ENCODE measurements at places on chromosomes 3 and 15.

DNA sequence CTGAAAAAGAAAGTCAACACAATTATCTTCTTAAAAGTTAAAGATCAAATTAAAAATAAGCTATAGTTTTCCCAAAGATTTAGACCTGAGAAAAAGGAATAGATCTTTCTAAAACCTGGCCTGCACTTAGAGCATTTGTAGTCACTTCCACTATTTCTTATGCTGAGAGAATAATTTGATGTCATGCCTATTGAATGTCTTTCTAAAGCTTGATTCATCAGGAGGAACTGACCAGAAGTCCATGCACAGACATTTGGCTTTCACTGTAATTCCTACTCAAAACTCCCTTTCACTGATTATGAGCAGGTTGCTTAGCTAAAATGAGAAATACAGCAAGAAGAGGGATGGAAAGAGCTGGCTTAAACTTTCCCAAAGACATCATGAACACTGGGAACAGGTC, 4.3 kb downstream of the GREM1 start:
- DNase-seq: no peak

DNA sequence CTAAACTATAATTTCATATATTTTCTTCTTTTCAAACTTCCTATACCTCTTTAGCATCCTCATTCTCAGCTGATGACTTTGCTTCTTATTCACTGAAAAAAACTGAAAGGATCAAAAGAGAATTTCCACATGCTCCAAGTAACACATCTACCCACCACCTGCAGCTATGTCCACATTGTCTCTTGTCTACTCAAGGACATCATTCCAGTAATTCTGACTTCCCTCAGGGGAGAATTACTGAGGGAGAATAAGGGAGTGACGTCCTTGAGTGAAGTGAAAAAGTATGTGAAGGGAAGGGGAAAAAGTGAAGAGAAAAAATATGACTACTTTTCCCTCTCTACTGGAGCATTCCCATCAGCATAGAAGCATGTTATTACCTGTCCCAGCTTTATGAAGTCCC, 32.6 kb downstream of the ETFA start:
- DNase-seq: no peak

DNA sequence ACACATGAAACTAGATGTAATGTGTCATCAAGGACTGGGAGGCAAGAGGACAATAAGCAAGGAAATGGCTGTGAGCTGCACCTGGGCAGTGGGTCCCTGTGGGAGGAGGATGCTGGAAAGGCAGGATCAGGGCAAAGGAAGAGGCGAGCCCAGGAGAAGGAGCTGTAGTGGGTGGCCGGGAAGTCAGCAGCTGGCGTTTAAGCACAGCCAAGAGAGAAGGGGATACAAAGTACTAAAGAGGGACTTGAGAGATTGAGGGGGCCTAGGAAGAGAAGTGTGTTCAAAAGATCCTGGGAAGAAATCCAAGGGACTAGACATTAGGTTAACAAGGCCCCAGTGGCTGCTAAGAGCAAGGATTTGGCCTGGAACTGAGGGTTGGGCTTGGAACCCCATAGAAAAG, 188.5 kb upstream of the SLC24A5 start:
- DNase-seq: no peak

DNA sequence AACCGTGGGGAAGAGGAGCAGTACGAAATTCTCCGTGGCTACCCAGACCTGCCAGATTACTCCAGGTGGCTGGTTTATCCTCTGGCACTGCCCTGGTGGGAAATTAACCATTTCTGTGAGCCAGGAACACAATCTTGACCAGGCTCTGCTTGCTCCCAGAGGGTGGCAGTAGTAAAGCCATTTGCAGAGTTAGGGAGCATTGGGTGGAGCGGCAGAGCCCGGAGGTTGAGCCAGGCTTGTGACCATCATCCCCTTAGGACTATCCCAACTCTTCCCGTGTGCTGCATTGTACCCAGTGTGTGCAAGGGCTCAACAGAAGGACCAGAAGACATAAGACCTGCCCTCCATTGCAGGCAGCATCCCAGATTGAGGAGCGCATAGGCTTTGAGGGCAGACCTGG, 5.3 kb downstream of the KNG1 start:
- no peak for DNase-seq

DNA sequence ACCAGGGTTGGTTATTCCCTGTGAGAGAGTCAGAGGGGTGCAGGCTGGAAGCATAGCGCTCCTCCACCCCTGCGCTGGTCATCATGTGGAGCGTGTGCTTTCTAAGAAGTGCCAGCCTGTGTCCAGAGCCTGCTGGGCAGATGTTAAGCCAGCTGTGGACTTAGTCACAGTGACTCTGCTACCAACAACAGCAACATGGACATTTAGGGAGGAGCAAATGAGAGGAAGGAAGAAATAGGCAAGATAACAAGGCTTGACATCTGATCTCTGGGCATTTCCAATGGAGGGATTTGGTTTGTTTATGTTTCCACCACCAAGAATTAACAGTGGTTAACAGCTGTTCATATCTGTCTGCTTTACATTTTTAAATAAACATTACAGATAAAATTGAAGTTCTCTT, 36.4 kb upstream of the MYZAP start:
- DNase-seq: no peak

DNA sequence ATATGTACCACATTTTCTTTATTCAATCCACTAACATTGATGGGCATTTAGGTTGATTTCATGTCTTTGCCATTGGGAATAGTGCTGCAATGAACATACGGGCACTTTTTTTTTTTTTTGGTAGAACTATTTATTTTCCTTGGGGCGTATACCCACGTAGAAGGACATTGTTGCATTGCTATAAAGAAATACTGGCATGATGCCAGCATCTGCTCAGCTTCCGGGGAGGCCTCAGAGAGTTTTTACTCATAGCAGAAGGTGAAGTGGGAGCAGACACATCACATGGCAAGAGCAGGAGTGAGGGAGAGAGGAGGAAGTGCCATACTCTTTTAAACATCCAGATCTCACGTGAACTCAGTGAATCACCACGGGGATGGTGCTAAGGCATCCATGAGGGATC, 197.0 kb downstream of the SQOR start:
- DNase-seq: no peak

DNA sequence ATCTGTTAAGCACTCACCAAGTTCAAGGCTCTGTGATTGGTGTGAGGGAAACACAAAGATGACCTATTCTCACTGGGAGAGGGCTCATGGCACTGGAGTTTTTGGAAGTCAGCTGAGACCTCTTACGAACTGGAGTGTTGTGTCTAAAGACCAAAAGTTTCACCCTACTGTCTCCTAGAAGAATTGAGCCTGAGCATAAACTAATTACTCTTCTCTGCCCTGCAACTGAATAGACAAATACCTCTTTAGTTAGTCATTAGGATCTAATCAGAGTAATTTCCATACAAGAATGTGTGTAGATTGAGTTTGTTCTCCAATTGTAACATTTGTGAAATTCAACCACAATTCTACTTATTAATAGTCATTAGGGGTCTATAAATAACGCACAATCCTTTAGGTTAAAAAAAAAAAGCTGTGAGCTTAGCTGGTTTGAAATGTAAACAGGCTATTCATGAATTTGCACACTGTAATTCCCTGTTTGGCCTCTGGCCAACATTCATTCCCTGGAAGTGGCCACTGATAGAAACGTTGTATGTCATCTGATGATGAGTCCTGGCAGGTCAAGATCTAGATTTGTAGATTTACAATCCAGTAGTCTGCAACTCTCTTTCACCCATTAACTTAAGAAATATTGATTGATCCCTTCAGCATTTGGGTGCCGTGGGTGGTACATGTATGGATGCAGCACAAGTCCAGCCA, 76.8 kb upstream of the SOX14 start:
- no peak for DNase-seq

- DNase-seq: no peak
Observed at GRCh38 chr3:66830301-66830700, 167.8 kb upstream of the KBTBD8 start.

- no peak for DNase-seq
Observed at GRCh38 chr15:83889995-83890394, 236.1 kb downstream of the ADAMTSL3 start.

- no peak for DNase-seq
Observed at GRCh38 chr3:101725890-101726275, 1.5 kb downstream of the CEP97 start.

DNA sequence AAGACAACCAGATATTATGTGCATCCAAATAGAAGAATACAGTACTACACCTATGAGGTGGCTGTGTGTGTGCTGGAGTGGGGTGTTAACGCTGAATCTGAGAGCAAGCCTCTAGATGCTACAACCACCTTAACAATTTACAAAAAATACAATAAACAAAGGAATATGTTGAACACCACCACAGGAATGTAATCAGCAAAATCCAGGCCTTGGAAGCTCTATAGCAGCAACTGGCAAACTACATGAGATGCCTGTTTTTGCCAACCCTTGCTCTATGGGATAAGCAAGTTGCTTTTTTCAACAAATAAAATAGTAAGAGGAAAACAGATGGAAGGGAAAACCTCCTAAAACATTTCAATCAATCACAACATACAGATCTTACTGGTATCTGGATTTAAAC, 23.9 kb downstream of the SLTM start:
- no peak for DNase-seq

DNA sequence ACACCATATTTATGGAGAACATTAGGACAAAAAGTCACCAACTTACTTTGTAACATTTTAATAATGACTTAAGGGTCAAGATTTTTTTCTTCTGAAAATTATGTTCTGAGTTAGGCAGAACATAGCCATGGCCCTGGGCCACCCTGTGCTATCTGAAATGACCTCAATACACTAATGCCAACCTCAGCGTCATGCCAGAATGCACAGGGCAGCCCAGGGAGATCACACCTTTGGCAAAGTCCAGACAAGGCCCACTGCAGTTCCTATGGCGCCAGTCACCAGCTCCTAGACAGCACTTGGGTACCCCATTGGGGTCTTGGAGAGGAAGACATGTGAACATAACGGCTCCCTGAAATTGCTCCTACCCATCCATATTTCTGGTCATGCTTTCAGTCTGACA, 33.1 kb downstream of the HCLS1 start:
- no peak for DNase-seq

- DNase-seq: no peak
Observed at GRCh38 chr3:133663569-133664313, 2.0 kb upstream of the TOPBP1 start.

DNA sequence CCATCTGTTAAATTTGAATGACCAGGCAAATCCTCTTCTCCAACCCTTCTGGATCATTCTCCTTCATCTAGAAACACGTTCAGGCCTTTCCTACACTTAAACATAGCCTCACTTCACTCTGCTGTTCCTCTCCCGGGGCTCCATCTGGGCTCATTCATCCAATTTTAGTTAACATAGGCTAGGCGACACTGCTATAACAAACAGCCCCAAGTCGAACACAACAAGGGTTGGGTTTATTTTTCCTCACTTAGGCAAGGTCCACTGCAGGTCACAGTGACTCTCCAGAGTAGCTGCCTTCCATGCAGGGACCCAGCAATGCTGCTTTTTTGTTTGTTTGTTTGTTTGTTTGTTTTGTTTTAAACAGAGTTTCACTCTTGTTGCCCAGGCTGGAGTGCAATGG, 250.8 kb downstream of the XXYLT1 start:
- DNase-seq: no peak

DNA sequence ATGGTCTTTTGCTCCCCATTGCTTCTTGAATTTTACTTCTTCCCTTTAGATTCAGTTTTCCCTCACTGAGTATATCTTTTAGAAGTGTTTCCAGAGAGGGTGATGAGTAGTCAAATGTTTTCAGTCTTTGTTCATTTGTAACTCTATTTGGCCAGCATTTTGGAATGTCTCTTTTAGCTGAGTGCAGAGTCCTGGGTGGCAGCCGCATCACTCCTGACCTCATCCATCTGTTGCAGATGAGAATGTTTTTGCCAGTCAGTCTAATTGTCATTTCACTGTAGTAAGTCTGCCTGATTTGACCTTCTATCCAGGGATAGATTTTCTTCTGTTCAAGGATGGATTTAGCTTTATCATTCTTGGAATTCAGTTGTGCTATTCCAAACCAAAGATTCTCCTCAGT, 7.3 kb downstream of the SRPRB start:
- DNase-seq: no peak

DNA sequence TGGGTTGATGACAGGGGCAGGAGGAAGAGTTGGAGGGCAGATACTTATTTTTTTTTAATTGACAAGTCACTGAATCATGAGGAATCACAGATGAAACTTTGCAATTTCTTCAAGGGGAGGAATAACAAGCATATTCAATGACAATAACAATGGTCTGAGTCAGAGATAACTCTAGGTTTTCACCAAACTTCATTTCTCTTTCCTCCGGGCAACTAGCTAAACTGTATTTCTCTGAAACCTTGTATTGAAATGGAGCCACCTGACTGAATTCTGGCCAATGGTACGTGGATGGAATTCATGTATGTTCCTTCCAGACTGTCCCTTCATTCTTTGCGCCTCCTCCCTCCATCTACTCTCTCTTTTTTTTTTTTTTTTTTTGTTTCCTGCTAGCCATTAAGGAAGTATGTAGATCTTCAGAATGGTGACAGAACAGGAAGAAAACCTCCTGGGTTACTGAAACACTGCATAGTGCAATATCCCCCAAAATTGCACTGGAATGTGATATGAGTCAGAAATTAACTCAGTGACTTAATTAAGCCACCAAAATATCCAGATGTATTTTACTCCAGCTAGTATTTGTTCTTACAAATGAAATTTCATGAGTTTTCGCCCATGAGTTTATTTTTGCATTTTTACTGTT, 495.4 kb downstream of the OTOL1 start:
- DNase-seq: no peak

DNA sequence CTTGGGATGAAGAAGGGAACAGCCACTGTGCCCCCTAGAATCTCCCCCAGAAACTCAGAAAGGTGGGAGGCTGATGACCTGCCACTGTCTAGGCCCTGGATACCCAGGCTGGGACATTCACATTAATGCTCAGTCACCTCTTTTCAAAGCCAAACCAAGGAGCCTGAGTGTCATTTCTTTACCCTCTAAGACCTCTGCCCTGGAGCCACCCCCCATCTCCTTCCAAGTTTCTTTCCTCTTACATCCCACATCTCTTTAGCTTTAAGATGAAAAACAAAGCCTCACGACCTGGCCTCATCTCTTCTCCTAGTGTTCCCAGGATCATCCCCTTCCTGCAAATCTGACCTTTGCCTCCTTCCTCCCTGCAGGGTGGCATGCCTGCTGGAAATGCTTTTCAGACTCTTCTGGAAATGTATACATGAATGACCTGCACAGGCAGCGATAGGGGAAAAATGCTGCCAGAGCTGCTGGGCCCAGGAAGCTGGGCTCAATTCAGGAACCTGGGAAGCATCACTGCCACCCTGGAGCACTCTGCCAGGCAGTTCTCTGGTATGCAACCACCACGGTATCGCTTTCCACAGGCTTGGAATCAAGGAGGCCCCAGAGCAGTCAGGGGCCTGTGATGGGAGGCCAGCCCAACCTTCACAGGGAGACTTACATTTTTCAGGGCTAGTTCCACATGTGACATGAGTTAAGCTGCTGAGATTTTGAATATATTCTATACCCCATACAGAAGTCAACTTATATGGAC, 67.6 kb downstream of the DAPK2 start:
- no peak for DNase-seq

DNA sequence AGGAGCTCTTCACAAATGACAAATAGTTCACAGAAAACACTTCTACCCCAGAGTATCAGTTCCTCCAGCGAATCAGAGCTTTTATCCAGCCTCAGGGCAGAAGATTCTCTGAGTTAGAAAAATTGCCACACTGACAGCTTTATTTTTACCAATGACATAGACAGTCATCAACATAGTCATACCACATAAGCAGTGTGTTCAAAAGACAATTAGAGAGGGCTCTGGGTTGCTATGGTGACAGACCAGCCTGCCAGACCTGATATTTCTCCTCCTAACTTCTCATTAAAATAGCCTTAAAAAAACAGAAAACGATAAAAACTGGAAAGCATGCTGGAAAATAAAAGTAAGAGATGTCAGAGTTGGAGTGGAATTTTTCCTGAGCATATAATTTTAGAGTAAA, 45.9 kb upstream of the COL6A5 start:
- no peak for DNase-seq

- no peak for DNase-seq
Observed at GRCh38 chr15:44596511-44597010, 59.6 kb downstream of the EIF3J start.
